ENCODE measurements at places on chromosomes 2 and 18.

- DNase-seq, result no peak
These were observed 174.1 kb downstream of the NOL4 start for GRCh38 chr18:34050661-34051060.

- no peak for DNase-seq
These were observed 43.6 kb downstream of the MAPRE2 start for GRCh38 chr18:35084494-35085449.

DNA sequence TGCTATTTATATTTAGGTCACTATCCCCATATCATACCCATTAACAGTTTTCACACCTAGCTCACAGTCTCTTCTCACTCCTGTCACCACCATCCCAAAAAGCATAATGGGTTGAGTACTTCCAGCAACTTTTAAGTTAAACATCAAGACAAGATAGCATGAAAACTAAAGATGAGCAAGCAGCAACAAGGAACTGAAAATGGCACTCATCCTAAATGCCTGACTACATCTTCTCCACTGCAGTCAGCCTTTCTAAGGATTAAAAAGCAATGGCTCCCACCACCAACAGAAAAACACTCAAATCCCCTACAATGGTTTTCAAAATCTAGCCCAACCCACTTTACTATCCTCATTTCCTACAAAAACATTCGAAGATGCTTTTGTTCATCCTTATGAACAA, 38.2 kb downstream of the CUL3 start:
- DNase-seq, result no peak

DNA sequence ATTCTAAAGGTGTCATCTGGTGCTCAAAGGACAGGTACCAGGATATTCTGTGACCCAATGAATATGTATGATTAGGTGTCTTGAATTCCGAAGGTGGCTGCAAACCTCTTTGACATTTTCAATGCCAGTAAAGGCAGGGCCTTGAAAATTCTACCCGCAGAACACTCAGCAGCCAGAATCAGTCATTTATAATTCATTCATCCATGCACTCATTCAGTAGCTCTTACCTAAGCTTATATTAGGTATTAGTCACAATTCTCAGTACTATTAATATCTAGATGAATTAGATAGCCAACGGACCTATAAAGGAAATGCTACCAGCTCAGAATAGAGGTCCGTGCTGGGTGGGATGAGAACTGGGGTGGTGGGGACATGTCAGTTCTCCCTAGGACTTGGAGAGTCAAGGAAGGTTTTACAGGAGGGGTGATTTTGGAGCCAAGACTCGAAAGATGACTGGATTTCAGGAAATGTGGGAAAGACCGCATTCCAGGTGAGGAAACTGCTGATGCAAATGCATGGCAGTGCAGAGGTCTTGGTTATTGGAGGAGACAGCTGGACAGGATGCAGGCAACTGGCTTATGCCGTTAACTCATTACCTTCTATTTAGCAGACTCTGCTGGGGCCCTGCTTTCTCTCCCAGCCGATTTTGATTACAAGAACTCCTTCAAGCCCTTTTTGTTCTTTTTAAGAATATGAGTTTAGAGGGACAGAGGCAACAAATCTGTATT, 7.2 kb downstream of the TRIB2 start:
- no peak for DNase-seq

DNA sequence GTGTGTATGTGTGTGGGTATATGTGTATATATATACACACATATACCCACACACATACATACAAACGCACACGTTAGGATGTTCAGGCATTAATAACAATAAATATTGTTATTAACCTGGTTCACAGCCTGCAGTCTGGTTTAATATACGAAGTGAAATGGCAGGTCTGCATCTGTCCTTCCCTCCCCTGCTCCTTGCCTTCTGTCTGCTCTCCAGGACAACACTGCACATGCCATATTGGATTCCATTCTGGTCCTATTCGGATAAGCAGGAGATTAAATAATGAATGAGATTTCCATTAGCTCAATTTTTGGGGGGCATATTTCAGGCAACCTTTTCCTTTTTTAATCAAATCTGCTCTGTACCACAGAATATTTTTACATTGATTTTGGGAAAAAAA, 158.0 kb downstream of the CELF4 start:
- DNase-seq, result no peak

- no peak for DNase-seq
These were observed 276.5 kb upstream of the MC4R start for GRCh38 chr18:60649107-60649506.

- DNase-seq, result no peak
These were observed 70.1 kb downstream of the NOL10 start for GRCh38 chr2:10619643-10620042.

DNA sequence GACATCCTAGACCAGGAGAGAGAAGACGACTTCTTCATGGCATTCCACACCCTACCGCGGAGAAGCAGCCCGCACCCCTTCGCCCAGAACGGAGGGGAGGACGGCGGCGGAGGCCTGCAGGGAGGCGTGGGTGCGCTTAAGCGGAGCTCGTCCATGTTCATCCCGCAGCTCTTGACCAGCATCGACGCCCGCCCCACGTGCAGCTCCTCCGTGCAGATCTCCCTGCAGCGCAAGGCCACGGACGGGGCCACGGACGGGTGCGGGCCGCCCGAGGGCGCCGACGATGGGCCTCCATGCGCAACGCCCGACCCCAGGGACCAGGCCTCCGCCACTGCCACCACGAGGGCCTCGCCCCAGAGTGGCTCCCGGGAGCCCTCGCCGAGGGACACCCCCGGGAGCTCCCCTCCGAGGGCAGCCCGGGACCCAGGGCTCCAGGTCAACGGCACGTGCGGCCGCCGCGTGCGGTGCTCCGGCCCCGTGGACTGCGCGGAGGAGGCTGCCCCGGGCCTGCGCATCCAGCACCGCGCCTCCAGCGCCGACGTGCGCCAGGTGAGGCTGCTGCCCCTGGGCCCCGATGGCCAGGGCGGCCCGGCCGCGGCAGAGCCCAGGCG, 211.8 kb downstream of the NEDD4L start:
- no peak for DNase-seq

Measured in bronchial epithelial cell (primary cell).